Cardiac muscle cell (in vitro differentiated cells and primary cell): ENCODE measurements at places on chromosomes 1 and 21. TPM values are rescaled to one million over a fixed set of nuclear protein-coding genes. Genes with fewer than 3 reads are reported as not detected.

The CSF1 gene
- 5.0 and 5.7 TPM in 2 replicates for total RNA-seq

The AIM2 gene
- total RNA-seq = 0.53 TPM in 1 of 2 replicates, not detected in the other

GRCh38 chr1:114333690-114334089 lies 177.3 kb downstream of the TRIM33 start:
- no peak for DNase-seq

DNA sequence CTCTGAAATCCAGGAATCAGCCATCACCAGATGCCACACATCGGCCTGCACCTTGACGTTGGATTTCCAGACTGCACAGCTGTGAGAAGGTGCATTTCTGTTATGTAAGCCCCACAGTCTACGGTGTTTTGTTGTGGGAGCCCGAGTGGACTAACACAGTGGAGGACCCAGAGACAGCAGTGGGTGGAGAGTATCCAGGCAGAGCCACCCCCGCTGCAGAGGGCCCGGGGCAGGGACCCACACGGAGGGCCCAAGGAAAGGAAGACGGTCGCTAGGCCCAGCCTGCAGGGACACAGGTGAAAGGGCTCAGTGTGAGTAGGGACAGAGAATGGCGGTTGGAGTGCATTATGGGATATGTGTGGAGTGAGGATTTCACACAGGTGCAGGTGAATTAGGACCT lies 288.3 kb upstream of the AJAP1 start:
- DNase-seq = no peak

DNA sequence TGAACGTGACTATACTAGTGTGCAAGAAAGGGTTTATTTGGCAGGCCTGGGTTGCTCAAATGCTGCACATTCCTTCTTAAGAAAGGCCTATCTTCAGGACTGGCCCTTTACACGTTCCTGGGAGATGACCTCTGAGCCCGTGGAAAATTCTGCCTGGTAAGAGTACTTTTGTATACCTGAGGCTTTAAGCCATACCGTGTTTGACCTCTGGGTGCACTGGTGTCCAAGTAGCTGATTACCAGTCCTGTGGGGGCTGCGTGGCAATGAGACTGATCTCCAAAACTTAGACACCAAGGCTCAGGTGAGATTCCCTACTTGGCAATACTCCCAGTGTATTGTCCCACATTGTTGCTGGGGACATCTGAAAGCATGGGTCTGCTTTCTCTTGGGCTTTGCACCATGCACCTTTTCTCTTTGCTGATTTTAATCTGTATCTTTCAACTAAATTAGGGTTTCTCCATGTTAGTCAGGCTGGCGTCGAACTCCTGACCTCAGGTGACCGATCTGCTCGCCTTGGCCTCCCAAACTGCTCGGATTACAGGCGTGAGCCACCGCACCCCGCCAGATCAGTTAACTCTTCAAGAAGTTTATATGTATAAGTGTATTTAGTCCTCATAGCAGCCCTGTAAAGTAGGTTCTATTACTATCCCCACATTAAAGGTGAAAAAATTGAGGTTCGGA lies 44.5 kb downstream of the TRIM33 start:
- DNase-seq = no peak

The UQCRHL gene
- total RNA-seq = 3.9 and 5.0 TPM in 2 replicates

GRCh38 chr21:31675318-31675717 lies 15.8 kb downstream of the SOD1 start:
- no peak for DNase-seq

The HAO2 gene
- total RNA-seq = not detected in 2 replicates
